Right kidney (tissue), 9 donors: ENCODE measurements at places on chromosomes 7 and 10.

GRCh38 chr10:124700293-124701037 lies 43.7 kb downstream of the FAM53B start:
- no peak for DNase-seq

DNA sequence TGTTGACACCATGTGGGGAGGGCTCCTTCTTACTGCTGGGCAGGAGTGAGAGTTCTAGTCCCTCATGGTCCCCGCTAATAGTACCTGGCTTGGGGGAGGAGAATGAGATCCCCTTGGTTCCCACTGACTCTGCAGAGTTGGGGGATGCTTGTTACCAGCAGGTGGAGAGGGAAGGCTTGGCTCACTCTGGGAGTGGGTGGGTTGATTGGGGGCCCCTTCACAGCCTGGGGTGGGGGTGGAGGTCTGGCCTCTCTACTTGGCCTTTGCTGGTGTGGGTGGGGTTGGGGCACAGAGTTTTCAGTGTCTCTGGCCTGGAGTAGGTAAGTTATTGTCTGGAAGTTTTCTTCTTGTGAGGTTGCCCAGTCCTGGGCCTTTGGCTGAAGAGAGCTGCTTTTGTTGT lies 31.9 kb downstream of the ADCY1 start:
- no peak for DNase-seq

DNA sequence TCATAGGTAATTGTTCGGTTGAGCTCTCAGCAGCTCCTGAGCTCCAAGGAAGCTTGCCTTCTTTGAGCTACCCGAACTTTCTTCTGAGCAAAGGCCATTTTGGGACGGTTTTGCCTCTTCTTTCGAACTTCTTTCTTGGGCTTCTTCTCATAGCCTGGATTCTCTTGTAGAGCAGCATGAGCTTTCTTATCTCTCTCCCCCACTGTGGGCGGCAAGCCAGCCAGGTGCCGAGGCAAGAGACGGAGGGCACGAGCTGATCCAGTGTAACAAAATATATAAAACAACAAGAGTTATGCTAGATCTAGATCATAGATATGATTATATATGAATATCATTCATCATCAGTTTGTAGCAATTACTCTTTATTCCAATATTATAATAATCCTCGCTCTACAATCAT lies 16.5 kb upstream of the KNDC1 start:
- DNase-seq: no peak

DNA sequence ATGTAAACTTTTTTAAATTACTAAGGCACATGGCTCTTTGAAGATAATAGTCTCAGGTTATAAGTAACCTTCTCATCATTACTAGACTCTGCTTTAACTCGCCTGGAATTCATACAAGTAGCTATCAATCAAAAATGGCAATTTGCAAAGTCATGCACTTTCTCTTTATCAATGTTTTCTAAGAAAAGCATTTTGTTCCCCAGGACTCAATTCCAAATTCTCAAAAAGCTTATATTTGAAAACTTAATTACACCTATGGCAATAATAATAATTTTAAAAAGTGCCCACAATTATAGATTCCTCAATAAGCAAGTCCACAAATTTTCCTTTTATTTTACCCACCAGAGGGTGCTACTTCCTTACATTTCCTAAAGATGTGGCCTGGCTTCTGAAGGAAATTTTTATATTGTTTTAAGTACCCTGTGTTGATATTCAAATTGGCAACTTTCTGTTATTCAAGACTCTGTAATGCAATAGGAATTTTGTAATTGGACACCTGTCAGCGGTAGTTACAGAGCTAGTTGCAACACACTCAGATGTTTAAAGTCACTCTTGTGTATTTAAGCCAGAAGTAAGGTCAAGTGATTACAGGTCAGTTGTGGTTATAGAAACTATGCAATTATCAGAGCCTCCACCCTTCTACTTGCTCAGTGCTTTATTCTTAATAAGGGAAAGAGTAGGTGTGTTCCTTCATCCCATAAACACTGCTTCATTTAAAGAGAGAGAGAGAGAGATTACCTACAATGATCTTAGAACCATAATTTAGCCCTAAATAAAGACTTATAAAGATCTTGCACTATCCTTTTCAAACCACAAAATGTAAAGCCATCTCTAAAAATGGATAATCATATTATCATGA lies 47.1 kb upstream of the HYAL4 start:
- DNase-seq: no peak

GRCh38 chr7:99102809-99103690 lies 40.9 kb downstream of the SMURF1 start:
- no peak for DNase-seq

GRCh38 chr10:80154978-80155695 lies 22.6 kb downstream of the PLAC9 start:
- no peak for DNase-seq

DNA sequence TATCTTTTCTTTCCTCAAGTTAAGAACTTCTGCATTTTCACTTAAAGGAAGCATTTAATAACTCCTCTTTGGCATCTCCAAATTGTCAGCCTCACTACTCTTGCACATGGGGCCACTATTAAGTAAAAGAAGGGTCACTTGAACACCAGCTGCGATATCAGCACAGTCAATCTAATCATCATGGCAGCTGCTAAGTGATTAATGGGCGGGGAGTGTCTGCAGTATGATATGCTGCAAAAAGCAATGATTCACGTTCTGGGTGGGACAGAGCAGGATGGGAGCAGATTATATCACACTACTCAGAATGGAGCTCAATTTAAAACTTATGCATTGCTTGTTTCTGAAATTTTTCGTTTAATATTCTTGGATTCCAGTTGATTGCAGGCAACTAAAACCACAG lies 447.4 kb upstream of the PFKP start:
- no peak for DNase-seq

GRCh38 chr10:113518816-113519591 lies 33.8 kb upstream of the HABP2 start:
- no peak for DNase-seq

GRCh38 chr7:108103558-108104298 lies 26.4 kb downstream of the LAMB4 start:
- no peak for DNase-seq

GRCh38 chr10:70715853-70716795 lies 43.8 kb downstream of the ADAMTS14 start:
- DNase-seq: no peak
